Cerebellar cortex (tissue), 1 donor: ENCODE measurements at places on chromosomes 13 and 19.

DNA sequence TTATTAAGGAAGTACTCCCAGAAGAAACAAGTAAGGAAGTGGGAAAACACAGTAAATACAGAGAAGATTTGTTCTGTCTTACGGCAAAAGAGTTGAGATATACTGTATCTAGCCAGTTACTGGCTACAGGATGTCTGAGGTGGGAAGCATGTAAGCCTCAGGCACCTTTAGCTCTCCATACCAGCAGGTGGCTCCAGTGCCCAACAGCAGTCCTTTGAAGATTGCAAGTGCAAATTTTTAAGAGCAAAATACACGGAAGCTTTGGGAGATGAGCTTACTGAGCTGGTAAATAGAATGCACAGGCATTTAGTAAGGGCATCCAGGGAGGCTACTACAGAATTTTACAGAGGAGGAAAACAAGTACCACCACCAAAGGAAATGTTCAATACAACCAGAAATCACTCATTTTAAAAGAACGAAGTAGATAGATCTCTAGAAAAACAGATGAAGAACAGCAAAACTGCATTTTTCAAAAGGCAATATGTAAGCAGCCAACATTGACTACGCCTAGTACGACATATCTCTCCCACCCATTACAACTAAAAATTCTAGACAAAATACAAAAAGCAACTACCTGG is 57.9 kb upstream of the VSTM2B start:
- peak; percentile 34 for DNase-seq

DNA sequence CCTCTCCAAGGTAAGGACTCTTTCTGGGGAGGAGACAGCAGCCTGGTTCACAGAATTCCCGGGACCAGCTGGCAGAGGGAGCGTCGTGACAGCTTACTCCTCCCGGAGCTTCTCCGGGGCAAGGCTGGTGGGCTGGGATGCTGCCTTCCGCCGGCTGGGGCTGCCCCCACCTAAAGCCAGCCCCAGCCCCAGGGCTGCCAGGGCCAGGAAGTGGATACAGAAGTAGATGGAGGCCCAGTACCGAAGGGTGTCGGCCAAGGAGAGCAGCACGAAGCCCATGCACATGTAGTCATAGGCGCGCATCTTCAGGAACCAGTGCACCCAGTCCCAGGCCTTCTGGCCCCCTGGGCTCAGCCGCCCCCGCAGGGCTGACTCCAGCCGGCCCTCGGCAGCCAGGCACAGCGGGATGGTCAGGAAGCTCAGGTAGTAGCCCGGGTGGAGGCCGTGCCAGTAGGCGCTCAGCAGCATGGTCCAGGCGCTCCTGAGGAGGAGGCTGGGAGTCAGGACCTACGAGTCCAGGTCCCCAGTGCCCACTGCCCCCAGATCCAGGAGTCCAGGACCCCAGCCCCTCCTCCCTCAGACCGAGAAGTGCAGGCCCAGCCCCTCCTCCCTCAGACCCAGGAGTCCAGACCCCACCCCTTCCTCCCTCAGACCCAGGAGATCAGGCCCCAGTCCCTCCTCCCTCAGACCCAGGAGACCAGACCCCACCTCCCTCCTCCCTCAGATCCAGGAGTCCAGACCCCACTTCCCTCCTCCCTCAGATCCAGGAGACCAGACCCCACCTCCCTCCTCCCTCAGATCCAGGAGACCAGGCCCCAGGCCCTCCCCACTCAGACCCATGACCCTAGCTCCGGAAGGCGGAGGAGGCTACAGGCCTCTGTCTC is 1.2 kb upstream of the TMC4 start:
- no peak for DNase-seq

DNA sequence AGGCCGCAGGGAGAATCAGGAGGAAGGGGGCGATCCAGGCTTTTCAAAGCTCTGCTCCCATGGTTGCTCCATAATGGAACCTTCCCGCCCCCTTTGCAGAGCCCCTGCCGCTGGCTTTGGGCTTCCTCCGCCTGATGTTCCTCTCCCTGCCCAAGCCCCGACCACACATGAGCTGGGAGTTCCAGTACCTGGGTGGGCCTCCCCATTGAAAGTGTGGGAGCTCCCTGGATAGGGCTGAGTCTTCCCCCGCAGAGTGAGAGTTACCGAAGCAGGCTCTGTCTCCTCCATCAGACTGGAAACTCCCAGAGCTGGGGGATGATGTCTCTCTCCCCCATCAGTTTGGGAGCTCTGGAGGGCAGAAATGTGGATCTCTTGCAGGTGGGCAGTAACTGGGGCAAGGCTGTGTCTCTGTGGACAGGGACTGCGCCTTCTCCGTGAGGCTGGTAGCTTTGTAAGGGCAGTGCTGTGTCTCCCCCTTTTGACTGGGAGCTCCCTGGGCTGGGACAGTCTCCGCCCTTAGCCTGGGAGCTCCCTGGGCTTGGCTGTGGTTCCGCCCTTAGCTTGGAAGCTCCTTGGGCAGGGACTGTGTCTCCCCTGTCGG is 722 bp downstream of the DCAF15 start:
- peak; percentile 64 for DNase-seq

- no peak for DNase-seq
These were observed 6.1 kb downstream of the KDM4B start for GRCh38 chr19:4974880-4975469.

- no peak for DNase-seq
These were observed 74.2 kb upstream of the CSNK1A1L start for GRCh38 chr13:37179645-37180044.

DNA sequence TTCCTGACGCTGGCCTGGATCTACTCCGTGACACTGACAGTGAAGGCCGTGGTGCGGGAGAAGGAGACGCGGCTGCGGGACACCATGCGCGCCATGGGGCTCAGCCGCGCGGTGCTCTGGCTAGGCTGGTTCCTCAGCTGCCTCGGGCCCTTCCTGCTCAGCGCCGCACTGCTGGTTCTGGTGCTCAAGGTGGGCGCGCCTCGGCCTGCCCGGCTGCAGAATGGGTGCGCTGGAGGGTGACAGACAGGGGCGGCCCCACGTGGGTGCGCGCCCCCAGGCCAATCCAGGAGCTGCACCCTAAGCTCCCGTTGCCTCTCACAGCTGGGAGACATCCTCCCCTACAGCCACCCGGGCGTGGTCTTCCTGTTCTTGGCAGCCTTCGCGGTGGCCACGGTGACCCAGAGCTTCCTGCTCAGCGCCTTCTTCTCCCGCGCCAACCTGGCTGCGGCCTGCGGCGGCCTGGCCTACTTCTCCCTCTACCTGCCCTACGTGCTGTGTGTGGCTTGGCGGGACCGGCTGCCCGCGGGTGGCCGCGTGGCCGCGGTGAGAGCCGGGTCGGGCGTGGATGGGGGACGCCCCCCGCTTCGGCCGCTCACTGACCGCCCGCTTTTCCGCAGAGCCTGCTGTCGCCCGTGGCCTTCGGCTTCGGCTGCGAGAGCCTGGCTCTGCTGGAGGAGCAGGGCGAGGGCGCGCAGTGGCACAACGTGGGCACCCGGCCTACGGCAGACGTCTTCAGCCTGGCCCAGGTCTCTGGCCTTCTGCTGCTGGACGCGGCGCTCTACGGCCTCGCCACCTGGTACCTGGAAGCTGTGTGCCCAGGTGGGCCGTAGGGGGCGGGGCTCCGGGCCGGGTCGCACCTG is 7.2 kb downstream of the ABCA7 start:
- no peak for DNase-seq

- DNase-seq, result no peak
These were observed at the start of gene CYP2S1 for GRCh38 chr19:41192574-41193429. TSS of gene CYP2S1 (plus strand) at chr19:41193219. CDS start at chr19:41193265, 46 bp downstream.

DNA sequence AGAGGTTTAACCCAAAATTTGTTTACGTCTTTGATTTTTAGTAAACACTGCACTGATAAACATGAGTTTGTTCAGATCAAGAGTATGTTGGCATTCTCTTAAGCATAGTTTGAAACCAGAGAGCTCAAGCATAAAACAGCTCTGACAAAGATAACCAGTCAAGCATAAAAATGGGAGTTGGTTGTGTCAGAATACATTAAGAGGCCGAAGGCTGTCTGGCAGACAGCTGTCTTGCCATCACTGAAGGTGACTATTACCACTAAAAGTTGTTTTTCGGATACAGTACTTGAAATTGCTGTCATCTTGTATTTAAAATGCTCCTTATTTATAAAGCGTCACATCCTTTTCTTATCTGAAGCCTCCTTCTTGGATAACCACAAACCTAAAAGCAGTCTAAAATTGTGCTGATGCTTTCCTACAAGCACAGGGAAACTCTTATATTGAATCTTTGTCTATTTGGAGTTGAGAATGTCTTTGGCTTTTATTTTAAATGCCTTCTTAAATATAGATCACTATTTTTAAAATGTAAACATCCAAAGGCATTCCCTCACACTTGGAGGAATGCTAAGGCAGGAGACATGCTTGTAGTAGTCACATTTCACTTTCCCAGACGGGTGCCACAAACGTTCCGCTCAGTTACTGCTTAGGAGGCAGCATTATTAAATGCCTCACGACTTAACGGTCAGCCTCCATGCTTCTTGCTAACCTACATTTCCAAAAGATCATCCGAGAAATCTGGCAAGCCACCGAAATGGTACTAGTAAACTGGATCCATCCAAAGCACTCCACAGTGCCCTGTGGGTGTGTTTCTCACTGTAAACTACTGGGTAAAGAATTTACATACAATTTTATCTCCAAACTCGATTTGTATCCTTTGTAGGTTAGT is 1.5 kb downstream of the SMAD9 start:
- DNase-seq, result peak; percentile 16

GRCh38 chr19:3494559-3494958 is 5.9 kb downstream of the DOHH start:
- no peak for DNase-seq

- no peak for DNase-seq
These were observed 27.7 kb upstream of the MBNL2 start for GRCh38 chr13:97194479-97194878.

DNA sequence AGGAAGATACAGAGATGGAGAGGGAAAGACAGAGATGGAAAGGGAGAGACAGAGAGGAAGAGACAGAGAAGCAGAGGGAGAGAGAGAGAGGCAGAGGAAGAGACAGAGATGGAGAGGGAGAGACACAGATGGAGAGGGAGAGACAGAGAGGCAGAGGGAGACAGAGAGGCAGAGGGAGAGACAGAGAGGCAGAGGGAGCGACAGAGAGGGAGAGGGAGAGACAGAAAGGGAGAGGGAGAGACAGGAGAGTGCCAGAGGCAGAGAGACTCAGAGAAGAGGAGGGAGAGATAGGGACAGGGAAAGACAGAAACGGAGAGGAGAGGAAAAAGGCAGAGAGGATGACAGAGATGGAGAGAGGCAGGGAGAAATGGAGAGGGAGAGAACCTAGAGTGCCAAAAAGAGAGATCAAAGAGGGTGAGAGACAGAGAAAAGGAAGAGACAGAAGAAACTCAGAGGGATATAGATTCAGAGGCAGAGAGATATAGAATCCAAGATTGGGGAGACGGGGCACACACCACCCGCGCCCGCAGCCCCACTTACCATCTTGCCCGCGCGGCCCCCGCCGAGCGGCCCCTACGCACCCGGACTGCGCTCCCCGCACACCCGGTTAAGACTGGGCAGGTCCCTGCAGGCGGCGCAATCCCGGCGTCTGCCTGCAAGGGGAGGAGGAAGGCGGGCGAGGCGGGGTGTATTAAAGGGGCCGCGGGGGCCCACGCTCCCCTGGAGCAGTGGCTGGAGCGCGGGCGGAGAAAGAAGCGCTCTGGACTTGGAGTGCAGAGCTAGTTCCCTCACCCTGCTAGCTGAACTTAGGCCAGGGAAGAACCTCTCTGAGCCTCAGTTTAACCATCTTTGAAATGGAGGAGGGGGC is 10.7 kb downstream of the TM6SF2 start:
- no peak for DNase-seq

GRCh38 chr19:4062419-4063368 is 4.0 kb downstream of the ZBTB7A start:
- no peak for DNase-seq

DNA sequence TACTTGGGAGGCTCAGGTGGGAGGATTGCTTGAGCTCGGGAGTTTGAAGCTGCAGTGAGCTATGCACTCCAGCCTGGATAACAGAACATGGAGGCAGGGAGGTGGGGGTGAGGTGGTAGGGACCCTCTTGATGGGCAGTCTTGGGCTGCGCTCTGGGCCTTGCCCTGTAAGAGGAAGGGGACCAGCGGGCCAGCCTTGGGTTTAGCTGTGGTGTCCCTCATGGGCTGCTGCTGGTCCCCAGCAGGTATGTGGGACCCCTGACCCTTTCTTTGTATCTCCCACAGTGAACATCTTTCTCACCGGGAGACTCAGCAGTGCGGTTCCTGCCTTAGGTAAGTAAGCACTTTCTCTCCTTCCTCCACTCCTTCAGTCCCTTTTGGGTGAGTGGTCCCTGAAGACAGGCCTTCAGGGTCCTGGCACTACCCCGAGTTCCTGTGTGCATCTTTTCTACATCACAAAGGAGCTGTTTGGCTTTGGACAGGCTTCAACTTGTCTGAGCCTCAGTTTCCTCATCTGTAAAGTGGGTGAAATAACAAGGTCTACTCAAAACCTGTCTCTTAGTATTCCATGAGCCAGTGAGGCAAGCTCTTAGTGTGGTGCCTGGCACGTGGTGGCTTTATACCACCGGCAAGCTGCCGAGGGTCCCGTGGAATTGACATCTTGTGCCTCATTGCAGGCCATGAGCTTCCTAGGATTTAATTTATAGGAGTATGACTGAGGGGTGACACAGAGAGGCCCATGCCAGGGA is 2.5 kb downstream of the LRP3 start:
- DNase-seq, result no peak

GRCh38 chr19:51131780-51132680 is 7.3 kb downstream of the SIGLEC9 start:
- DNase-seq, result peak; percentile 75

GRCh38 chr19:42374826-42375376 is 15.2 kb downstream of the CNFN start:
- DNase-seq, result no peak

DNA sequence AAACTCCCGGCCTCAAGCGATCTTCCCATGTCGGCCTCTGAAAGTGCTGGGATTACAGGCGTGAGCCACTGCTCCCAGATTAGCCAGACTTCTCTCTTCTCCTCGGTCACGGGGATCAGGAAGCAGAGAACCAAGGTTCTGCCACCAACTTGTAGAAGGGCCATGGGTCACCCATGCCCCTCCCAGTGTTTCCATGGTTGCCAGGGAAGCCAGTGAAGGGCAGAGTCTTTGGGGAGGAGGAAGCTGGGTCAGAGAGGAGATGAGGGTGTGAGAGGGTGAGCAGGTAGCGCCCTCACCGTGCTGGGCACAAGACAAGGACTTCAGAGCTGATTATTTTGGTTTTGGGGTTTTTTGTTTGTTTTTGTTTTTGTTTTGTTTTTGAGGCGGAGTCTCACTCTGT is 77.1 kb downstream of the GNG7 start:
- no peak for DNase-seq

DNA sequence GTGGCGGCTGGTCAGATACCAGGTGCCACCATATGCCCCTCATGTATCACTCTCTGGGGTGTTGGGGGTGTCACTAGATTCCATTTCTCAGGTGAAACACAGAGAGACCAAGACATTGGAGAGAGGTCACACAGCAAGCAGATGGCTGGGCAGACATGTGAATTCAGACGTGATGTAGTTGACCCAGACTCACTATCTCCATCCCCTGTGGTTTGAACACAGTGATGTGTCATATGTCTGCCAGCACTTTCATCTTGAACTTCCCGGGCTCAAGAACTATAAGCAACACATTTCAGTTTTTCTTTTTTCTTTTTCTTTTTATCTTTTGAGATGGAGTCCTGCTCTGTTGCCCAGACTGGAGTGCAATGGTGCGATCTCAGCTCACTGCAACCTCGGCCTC is 16.1 kb upstream of the UPF1 start:
- no peak for DNase-seq

- DNase-seq, result no peak
These were observed 11.7 kb upstream of the KL start for GRCh38 chr13:33004511-33004910.
